NCI-H1694 (cell line): ENCODE measurements at places on chromosomes 7 and 10.

GRCh38 chr7:18125476-18125875, 97.8 kb upstream of the PRPS1L1 start:
- DNase-seq: no peak

GRCh38 chr7:91567081-91568012, 303.1 kb downstream of the FZD1 start:
- no peak for DNase-seq

- no peak for DNase-seq
These were observed 97.1 kb downstream of the JCAD start for GRCh38 chr10:29962166-29962850.

DNA sequence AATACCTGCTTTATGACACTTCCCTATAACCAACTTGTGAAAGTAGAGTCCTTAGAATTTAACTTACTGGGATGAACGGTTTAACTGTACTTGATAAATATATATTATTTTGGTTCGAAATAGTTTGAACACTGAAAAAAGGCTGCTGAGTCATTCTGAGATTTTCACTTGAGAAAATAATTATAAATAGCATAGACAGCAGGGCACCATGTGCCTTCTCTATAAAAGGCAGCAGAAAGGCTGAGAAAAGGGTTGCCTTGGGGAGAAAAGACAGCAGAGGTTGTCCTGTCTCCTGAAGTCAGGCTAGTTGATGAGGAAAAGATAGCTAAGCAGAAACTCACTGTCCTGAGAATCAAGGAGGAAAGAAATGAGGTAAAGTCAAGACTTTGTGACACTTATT, 92.4 kb downstream of the CTTNBP2 start:
- DNase-seq: no peak

- no peak for DNase-seq
These were observed 149.1 kb downstream of the PTPN20 start for GRCh38 chr10:47060356-47060755.

DNA sequence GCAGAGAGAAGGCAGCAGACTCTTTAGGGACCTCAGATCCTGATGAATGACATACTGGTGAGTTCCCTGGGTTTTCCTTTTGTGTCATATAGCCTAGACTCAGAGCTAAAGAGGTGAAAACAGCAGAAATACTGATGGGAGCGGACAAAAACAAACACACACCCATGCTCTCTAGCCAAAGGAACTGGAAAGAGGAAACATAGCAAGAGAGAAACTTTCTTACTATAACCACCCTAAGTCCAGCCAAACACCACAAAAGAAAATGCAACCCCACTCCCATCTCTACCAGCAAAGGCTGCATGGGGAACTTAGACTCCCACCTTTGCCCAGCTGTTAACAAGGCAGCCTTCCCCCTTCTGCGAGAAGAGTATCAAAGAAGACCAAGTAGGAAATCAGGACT, 16.3 kb downstream of the GSAP start:
- no peak for DNase-seq

DNA sequence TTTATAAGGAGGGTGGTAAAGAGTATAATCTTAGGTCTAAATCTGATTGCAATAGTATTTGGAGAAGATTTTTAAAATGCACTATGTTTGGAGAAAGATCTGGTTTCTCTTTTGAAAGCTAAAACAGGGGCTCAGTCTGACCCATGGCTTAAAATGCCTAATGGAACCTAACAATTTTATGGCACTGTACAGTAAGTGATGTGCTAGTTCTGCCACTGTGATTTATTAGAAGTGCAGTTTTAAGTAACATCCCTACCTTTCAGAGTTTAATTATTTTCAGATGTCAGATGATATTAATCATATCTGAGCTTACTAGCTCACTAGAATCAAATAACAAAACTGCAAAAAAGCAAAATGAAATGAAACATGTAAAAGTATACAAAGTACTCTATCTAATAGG, 514.7 kb upstream of the KCND2 start:
- no peak for DNase-seq

GRCh38 chr7:134996097-134996550, 9.8 kb downstream of the AGBL3 start:
- no peak for DNase-seq

DNA sequence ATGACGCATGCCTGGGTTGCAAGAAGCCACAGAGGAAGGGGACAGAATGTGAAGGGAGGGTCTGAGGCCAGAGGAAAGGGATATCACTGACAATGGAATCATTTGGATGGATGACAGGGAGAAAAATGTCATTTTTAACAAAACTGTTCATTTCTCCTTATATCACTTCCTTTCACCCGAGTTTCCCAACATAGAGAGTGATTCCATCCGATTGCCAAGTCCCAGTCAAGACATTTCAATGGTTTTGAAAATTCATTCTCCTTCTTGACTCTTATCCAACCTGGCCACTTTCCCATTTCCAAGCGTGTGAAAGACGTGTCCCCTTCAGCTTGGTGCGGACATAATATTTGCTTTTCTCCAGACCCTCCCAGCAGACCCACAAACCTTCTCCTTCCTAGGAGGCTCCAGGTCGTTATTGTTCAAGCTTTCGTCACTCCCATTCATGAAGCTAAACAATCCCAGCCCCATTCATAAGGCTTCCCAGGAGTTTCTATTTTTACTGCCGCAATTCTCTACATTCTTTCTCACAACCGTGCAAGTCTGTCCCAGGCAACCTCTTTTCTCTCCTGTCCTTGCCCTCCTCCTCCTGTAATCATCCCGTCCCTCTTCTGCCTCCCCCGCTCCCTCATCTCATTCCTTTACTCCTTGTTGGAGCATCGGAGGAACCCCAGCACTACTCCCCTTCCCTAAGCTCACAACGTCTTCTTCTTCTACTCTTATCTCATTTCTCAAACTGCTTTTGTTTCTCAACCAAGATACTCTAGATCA, 301.3 kb upstream of the KLF6 start:
- DNase-seq: no peak

- no peak for DNase-seq
These were observed 79.4 kb downstream of the EMX2 start for GRCh38 chr10:117621795-117622420.

- DNase-seq: no peak
These were observed 150.9 kb upstream of the PRSS58 start for GRCh38 chr7:142408794-142409193.

- DNase-seq: no peak
These were observed 386.0 kb downstream of the RPS24 start for GRCh38 chr10:78419481-78420265.

GRCh38 chr10:75281974-75282373, 46.2 kb upstream of the COMTD1 start:
- DNase-seq: no peak

GRCh38 chr10:11517150-11517549, 94.3 kb downstream of the USP6NL start:
- no peak for DNase-seq

DNA sequence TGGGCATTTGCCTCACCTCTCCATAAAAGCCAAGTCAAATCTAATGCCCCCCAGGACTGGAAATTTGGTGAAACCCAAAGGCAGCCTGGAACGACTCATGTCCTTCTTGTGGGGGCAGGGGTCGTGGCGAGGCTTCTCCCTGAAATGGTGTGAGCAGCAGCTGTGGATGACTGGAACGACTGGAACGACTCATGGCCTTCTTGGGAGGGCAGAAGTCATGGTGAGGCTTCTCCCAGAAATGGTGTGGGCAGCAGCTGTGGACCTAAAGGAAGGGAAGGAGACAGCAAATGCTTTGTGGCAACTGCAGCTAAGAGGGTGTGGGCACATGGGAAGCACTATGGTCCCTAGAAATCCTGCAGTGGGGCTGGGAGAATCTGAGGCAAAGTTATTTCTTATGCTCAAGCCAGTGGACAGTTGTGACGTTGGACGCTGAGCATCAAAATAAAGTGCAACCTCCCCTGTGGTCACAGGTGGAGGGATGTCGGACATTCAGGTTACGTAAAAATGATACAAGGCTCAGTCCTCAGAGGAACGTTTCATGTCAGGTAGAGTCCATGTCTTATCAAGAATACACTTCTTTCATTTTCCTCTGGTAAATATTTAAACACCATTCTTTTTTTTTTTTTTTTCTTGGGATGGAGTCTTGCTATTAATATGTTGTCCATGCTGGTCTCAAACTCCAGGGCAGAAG, 107.0 kb upstream of the KIF5B start:
- no peak for DNase-seq

- no peak for DNase-seq
These were observed 276.8 kb downstream of the ELFN1 start for GRCh38 chr7:1946773-1947450.

- DNase-seq: no peak
These were observed 204.8 kb upstream of the MEOX2 start for GRCh38 chr7:15891151-15891881.

DNA sequence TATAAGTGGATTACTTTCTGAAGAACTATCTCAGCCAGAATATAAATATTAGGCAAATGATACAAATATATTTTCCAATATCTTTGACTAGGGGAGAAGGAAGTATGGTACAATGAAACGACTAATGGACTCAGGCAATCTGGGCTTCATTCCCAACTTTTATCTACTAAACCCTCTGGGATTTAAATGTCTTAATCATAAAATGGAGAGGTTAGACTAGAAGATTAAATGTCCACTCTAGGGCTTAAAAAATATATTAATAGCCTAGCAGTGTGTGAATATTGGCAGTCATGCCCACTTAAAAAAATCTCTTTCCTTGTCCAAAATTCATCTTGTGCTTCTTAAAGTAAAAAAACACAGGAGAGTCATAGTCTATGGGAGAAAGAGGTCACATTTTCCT, 98.3 kb downstream of the CTTNBP2 start:
- no peak for DNase-seq

GRCh38 chr7:1059200-1060091, 15.1 kb downstream of the GPR146 start:
- no peak for DNase-seq

- DNase-seq: no peak
These were observed 12.3 kb downstream of the HYCC1 start for GRCh38 chr7:23001610-23002009.

GRCh38 chr7:74292757-74293576, 3.8 kb downstream of the CLIP2 start:
- no peak for DNase-seq

DNA sequence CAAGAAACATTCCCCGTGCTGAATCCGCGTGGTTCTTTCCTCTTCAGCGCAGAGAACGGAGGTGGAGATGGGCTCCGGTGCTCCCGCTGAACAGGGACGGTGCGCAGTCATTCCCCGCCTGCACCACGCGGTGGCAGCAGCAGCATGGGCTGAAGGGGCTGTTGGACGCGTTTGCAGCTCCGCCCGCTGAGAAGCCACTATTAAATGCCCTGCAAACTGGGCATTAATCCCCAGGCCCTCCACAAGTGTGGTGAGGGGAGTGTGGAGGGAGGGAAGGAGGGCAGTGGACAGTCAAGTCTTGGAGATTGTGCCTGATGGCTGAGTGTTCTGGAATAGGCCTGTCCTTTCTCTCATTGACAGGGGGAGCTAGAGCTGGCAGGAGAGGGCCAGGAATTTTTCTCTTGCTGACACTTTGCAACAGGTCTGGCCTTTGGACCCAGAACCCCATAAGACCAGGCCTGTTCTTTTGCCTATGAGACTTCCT, 240.2 kb upstream of the INHBA start:
- peak; percentile 20 for DNase-seq

GRCh38 chr10:61758433-61758832, 95.7 kb downstream of the CABCOCO1 start:
- DNase-seq: no peak

- no peak for DNase-seq
These were observed 2.0 kb downstream of the PPP3CB start for GRCh38 chr10:73493781-73494180.

GRCh38 chr10:19417740-19418139, 369.1 kb downstream of the MALRD1 start:
- DNase-seq: no peak

DNA sequence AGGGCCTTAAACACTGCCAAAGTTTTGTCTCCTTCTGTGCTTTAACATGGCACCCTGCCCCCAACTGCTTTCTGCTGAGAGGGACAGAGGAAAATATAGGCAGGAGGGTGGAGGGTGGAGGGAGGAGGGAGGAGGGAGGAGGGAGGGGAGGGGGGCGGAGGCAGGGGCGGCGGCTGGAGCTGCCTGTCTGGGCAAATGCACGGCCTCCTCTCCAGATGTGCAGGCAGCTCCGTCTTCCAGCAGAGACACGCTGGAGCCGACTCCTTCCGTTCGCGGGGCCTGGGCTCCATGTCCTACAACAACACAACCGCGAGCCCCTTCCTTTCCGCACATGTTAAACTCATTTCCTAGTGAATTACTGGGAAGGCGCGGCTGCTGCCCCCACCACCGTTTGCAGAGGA, 14.2 kb downstream of the EBF3 start:
- no peak for DNase-seq

DNA sequence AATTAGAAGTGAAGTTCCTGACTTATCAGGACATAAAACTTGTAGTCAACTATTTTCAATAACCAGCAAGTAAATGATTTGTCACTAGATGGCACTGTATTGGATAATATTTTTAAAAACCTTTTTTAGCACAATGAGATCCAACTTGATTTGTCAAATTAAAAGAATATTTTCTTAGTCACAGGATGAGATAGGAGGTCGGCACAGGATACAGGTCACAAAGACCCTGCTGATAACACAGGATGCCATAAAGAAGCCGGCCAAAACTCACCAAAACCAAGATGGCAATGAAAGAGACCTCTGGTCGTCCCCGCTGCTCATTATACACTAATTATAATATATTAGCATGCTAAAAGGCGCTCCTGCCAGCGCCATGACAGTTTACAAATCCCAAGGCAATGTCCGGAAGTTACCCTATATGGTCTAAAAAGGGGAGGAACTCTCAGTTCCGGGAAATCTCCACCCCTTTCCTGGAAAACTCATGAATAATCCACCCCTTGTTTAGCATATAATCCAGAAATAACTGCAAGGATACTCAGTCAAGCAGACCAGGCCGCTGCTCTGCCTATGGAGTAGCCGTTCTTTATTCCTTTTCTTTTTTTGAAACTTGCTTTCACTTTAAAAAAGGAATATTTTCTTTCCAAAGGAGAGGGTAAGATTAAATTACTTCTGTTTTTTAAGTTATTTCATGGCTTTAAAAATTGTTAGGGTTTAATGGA, 255.7 kb upstream of the MKLN1 start:
- no peak for DNase-seq

DNA sequence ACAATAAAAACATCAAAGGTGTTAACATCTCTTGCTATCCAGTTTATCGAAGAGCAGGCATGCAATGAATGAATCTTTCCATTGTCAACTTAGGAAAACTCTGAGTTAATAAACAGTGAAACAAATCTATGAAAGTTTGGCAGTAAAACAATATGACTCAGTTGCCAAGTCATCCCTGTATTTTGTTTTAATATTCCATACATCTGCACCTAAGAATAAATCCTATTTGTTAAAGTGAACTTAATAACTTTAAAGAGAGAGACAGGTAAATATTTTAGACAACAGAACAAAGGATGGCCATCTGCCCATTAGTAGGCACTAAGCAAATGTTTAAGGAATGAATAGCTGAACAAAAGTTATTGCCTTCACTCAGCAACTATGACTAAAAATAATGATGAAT, 700.5 kb upstream of the CELF2 start:
- no peak for DNase-seq

DNA sequence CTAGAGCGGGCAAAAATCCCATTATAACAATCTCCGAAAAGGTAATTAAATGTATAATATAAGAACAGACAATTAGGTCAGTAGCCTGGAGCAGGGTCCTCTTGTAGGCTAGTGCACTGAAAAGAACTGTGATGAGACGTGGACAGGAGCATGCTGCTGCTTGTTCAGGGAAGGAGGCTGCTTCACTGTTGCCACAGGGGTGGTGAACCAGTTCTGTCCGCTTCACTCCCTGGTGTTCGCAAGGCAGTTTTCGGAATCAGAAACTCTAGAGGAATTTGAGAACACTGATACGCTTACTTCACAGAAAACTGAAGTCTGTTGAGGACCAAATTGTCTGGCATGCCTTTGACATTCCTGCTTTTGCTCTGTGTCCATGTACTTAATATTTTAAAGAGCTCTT, 17.4 kb downstream of the ZNRF2 start:
- no peak for DNase-seq

- DNase-seq: no peak
These were observed 3.5 kb upstream of the MGAM start for GRCh38 chr7:141992156-141992555.
